ENCODE measurements at places on chromosomes 16 and 17.
A peak's percentile ranks its signal among the peaks of the same experiment; 100 is the strongest.

GRCh38 chr17:76076765-76077583 is 2.0 kb upstream of the ZACN start:
- H3K27ac ChIP-seq, result no peak overlapping the region
- DNase-seq, result no peak
- H3K4me3 ChIP-seq, result no peak overlapping the region

- peaks cover 5% of the 10 kb centered on the region for H3K4me1 ChIP-seq
- no peaks in the 10 kb centered on the region for H3K36me3 ChIP-seq
- H3K27me3 ChIP-seq, result no peaks in the 10 kb centered on the region
- DNase-seq, result no peak
- no peak overlapping the region for H3K4me3 ChIP-seq
- no peak overlapping the region for H3K27ac ChIP-seq
Observed at GRCh38 chr17:82277851-82278250, 4.4 kb upstream of the CSNK1D start.

DNA sequence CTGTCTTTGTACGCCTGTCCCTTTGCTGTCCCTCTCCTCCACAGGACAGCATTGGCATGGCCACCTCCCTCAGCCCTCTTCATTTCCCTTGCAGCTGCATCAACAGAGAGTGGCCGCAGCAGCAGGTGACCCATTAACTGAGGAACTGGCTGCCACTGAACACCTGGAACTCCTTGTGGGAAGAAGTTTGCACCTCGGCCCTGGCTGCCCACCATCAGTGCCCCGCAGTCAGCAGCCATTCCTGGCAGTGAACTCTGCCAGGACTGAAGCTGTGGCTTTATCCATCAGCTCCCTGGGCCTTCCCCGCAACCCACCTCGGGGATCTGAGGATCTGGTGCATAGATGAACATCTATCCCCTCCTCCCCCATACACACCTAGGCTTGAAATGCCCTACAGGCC is 13.1 kb upstream of the RNF135 start:
- H3K27ac ChIP-seq, result no peak overlapping the region
- DNase-seq, result peak; percentile 41

DNA sequence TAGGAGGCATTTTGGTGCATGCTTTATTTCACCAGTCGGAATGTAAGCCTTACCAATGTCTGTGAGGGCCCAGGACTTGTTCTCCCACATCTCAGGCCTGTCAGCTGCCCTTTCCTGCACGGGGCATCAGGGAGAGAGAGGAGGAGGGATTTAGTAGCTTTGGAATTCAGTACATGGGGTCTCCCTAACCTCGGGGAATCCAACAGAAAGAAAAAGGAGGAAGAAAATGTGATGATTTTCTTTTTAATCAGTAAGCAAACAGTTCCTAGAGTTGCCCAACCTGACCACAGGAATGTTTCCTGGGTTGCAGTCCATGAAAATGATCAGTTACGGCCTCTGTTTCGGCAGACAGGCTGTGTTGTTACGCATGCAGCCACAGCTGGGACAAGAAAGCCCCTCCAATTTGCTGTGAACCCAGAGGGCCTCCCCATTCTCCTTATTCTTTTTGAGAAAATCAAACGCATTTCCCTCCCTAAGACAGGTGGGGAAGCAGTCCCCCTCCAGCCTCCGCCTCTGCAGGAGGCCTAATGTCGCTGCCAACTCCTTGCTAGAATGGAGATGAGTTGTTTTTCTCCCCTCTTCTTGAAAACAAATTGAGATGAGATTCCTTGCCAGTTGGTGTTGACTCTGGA is 53.1 kb upstream of the TANGO6 start:
- peak; percentile 36 for DNase-seq
- H3K27ac ChIP-seq, result peak overlapping the region; percentile 97
- no peak overlapping the region for H3K4me3 ChIP-seq
- no peaks in the 10 kb centered on the region for H3K36me3 ChIP-seq
- no peaks in the 10 kb centered on the region for H3K27me3 ChIP-seq
- H3K4me1 ChIP-seq, result no peaks in the 10 kb centered on the region

GRCh38 chr16:86970726-86971125 is 346.5 kb downstream of the C16orf95 start:
- no peaks in the 10 kb centered on the region for H3K4me1 ChIP-seq
- H3K27me3 ChIP-seq, result no peaks in the 10 kb centered on the region
- H3K36me3 ChIP-seq, result no peaks in the 10 kb centered on the region
- no peak for DNase-seq
- H3K4me3 ChIP-seq, result no peak overlapping the region
